Calu3 (cell line): ENCODE measurements at places on chromosomes 7 and 10. TPM values are rescaled to one million over a fixed set of nuclear protein-coding genes. Genes with fewer than 3 reads are reported as not detected.
A peak's percentile ranks its signal among the peaks of the same experiment; 100 is the strongest.

DNA sequence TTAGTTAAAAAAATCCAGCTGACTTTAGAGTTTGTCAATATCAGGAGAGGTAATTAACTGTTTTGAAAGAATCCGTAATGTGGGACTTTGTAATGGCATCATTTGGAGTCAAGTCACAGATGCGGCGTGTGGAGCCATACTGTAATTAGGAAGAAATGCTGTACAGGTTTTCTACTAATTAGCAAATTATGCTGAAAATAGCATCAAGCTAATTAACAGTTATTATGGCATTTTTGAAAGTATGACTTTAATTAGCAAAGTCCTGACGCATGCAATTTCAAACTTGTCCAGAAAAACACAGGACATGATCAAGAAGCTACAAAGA is 68.3 kb downstream of the EBF3 start:
- no peak for DNase-seq

Gene FOXP2
- total RNA-seq, result 1.6 and 2.5 TPM in 2 replicates

Gene EIF5AL1
- 0.19 and 0.20 TPM in 2 replicates for total RNA-seq

DNA sequence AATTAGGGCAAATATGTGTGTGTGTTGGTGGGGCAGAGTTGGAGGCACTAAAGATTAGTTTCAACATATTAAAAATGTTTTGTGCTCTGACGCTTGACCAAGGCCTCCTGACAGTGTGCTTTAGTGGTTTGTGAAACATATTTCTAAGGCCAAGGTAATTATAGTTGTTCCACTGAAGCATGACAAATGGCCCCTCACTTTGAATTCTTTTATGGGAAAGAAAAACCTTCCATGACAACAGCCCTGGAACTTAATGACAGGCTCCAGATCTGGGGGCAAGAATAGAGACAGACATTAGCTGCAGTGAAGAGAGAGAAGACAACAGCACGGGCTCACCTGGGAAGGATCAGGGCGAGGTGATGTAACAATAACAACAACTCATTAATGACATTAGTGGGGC is 155.8 kb downstream of the CHN2 start:
- DNase-seq, result no peak

Gene HEPACAM2
- not detected in 2 replicates for total RNA-seq

- DNase-seq, result peak; percentile 16
These were observed 11.5 kb upstream of the MICU1 start for GRCh38 chr10:72637398-72637857.

GRCh38 chr10:50855015-50855414 is 30.4 kb downstream of the A1CF start:
- DNase-seq, result no peak

DNA sequence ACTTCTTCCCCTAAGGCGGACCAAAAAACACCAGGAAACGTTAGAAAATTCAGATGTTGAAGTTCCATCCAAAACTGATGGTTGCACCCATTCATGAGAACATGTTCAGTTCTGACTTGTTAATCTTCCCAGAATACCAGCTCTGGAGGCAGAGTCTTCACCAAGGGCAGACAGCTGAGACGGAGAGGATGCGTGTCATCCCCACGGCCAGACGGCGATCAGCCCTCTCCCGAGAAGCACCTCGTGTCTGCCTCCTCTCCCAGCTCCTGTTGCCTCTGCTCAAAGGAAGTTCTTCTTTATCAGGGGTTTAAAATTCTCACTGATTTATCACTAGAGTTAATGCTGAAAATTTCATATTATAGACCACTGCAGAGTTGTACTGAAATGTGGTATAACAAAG is 269.7 kb downstream of the ZMYND11 start:
- no peak for DNase-seq

Gene CYP26A1
- total RNA-seq, result 0.98 and 2.1 TPM in 2 replicates

GRCh38 chr10:33519130-33519860 is 184.8 kb upstream of the NRP1 start:
- DNase-seq, result no peak

Gene FRA10AC1
- total RNA-seq, result 6.5 and 7.6 TPM in 2 replicates

DNA sequence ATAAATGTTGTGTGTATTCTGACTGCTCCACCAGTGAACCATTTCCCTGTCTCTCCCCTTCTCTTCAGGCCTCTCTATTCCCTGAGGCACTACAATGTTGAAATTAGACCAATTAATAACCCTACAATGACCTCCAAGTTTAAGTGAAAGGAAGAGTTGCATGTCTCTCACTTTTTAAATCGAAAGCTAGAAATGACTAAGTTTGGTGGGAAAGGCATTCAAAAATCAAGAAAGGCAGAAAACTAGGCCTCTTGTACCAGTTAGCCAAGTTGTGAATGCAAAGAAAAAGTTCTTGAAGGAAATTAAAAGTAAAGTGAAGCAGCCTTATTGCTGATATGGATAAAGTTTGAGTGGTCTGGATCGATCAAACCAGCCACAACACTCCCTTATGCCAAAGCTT is 198.3 kb upstream of the YAE1 start:
- no peak for DNase-seq

DNA sequence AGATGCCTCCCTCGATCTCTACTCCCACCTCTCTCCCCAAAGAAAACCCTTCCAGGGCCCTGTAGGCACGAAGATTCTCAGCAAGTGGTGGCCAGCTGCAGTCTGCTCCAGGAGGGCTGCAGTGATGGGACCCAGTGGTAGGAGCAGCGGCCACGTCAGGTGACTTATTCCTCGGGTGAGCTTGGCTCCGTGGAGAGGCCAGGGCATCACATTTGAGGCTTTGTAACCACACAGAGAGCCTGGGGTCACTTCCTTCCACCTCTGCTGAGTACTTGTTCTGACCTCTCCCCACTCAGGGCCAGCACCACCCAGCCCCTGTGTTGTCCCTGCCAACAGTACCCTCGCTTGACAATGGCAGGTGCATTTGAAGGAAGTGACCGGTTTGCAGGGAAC is 17.9 kb upstream of the EN2 start:
- DNase-seq, result no peak

GRCh38 chr10:110676016-110676415 is 31.9 kb downstream of the RBM20 start:
- no peak for DNase-seq

Gene GRM8
- 0.24 and 0.40 TPM in 2 replicates for total RNA-seq

Gene NPY4R
- not detected in 2 replicates for total RNA-seq

DNA sequence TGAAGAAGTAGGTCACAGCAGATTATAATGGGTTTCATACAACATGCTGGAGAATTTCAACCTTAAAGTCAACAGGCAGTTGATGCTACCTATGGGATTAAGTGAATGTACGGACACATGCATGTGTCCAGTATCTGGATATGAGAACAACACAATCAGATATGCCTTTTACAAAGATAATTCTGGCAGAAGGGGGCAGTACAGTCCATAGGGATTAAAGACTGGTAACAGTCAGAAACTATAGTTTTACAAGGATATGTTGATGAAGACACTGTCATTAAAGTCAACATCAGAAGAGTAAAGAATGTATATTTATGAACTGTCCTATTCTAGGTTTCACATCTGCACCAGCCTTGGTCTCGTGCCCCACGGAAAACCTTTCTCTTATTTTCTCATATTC is 41.5 kb downstream of the ANKMY2 start:
- DNase-seq, result no peak

Gene FAM13C
- not detected in 2 replicates for total RNA-seq

Gene HERC4
- 88.9 and 95.2 TPM in 2 replicates for total RNA-seq

Gene GSDME
- 9.4 and 11.9 TPM in 2 replicates for total RNA-seq

DNA sequence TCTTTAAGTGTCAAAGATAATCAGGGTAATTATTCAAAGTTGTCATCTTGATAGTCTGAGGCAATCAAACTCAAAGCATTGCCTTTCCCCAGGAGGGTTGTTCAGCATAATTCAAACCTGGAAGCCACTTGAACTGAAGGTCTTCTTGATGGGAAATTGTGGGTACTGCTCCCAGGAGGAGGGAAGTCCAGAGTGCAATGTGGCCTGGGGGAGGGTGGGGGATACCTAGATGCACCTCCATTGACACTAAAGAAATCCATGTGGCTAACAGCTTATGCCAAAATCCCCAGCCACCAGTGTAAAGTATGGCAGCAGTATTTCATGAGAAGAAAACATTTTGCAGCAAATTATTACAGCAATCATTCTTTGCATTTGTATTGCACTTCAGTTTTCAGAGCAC is 114.9 kb downstream of the STRA8 start:
- DNase-seq, result no peak

Gene HABP2
- 0.59 and 1.0 TPM in 2 replicates for total RNA-seq

- no peak for DNase-seq
These were observed 7.5 kb upstream of the FAM131B start for GRCh38 chr7:143369678-143370651.

GRCh38 chr10:58857251-58857805 is 319.1 kb upstream of the PHYHIPL start:
- DNase-seq, result no peak

Gene CDH23
- 0.07 and 0.12 TPM in 2 replicates for total RNA-seq

Gene ADRB1
- total RNA-seq, result 0.47 and 0.78 TPM in 2 replicates
